ENCODE measurements at places on chromosomes 13 and 19.

GRCh38 chr13:110801044-110801443 is 87.5 kb downstream of the ING1 start:
- no peak for DNase-seq

DNA sequence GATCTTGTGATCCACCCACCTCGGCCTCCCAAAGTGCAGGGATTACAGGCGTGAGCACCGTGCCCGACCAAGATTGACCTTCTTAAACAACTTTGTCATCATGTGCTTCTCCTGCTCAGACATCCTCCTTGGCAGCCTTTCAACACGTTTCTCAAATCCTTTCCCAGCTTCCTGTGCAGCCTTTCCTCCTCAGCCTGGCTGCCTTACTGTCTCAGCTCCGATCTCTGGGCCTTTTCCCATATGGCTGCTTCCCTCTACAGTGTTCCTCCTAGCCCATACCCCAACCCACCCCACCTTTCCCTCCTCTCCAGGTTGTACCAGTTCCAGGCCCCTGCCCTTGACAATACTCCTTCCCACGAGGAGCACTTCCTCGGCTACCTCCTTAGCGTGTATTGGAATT is 7.2 kb downstream of the PHF11 start:
- DNase-seq = no peak

GRCh38 chr13:50518781-50519201 is 324.7 kb downstream of the DLEU7 start:
- peak; percentile 9 for DNase-seq

- DNase-seq = no peak
Measured at GRCh38 chr13:37187105-37187504, 81.6 kb upstream of the CSNK1A1L start.

DNA sequence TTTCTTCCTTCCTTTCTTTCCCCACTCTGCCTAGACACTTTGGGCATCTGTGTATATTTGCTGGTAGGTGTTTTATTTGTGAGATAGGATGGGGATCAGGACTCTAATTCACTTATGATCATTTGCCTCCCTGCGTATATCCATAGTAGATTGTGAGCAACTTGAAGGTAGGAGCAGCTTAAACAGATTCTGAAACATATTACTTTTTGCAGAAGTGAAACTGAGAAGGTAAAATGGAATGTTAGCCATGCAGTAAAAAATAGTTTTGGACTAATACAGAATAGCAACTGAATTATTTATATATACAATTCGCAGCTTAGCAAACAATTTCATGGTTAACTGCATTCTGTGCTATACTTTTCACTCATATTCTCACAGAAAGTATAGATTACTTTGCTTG is 38.7 kb downstream of the RNF6 start:
- no peak for DNase-seq

GRCh38 chr13:44257796-44258195 is 115.8 kb upstream of the SERP2 start:
- DNase-seq = no peak

DNA sequence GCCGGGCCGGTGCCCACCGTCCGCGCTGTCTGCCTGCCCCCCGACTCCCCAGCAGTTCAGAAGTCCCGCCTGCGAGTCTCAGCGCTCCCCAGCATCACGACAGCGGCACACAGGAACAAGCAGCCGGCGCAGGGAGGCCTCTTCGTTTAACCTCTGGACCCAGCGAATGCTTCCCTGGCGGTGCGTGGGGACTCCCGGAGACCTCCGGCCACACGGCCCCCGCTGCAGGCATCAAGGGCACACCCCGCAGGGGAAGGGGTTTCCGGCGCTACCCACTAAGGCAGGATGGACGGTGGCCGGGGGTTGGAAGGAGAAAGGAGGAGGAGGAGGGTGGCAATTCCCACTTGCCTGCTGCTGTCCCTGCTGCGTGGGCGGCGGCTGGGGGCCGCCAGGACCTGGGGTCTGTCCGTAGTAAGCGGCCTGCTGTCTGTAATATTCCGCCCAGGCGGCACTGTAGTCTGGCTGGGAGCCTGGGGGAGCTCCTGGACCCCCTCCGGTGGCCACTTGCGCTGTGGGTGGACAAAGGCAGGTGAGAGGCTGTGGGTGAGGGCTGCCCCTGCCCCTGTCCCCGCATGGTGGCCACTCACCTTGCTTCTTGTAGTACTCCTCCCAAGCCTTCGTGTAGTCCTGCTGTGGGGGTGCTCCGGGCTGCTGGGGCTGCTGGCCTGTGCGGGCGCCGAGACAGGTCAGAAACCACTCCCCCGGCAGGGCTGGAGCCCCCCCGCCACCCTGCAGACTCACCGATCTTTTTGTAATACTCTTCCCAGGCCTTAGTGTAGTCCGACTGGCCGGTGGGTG is 9.6 kb downstream of the KHSRP start:
- DNase-seq = no peak

DNA sequence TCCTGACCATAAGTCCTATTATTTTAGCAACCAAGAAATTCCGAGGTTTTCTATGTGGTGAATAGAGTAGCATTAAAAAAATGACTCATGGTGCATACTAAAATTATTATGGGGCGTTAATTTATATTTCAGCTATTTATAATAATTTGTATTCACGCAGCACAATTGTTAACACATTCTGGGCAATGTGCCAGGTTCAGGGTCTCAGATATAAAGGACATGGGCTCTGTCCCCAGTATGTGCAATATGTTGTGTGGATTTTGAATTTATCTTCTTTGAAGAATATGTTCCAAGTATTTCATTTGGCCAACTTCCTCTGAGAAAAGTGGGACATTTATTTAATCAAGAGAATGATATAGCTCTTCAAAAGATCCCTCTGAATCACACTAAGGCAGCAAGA is 1434.7 kb upstream of the PRR20A start:
- no peak for DNase-seq

DNA sequence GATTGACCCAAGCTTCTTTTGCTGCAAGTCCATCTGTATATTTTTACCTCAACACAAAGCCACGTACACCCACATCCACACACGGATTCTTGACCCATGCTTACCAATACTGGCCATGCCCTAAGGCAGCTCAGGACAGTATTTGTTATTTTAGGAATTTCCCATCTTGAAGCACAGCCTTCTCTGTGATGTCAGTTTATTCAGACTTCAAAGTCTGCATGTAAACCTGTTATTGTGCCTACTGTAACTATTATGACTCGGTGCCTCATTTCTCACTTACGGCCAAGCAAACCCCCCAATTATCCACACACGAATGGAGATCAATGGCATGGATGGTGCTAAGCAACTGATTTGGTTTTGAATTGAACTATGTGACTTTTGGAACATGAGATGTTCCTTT is 17.5 kb downstream of the CLDN10 start:
- no peak for DNase-seq

DNA sequence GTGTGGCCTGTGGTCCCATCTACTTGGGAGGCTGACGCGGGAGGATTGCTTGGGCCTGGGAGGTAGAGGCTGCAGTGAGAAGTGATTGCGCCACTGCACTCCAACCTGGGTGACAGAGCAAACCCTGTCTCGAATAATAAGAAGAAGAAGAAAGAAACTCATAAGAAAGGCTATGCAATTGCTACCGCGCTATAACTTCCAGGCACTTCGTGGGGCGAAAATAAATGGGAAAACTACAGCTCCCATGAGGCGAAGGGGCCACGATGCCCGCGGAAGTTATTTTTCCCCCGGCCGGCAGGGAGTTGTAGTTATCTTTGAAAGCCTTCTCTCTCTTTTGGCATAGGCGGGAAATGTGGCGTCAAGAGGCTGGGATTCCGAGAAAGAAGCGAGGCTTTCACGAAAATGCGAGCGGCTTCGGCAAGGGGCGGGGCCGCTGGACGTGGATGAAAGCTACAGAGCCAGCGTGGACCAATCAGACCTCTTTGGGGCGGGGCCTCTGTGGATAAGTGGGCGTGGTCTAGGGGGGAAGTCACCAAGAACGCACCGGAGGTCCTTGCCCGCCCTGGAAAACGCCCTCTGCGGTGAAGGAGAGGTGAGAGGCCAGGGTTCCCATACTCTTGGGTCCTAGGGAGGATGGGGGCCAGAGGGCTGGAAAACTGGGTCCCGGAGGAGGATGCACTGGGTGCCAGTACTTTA is at the start of gene NUCB1:
NUCB1 (plus strand) TSS at position 532 of the 696 bp plus-strand sequence. CDS start 485 bp downstream, outside the sequence.
- peak; percentile 99 for DNase-seq

GRCh38 chr13:107348925-107349324 is 781.0 kb upstream of the ARGLU1 start:
- DNase-seq = no peak

DNA sequence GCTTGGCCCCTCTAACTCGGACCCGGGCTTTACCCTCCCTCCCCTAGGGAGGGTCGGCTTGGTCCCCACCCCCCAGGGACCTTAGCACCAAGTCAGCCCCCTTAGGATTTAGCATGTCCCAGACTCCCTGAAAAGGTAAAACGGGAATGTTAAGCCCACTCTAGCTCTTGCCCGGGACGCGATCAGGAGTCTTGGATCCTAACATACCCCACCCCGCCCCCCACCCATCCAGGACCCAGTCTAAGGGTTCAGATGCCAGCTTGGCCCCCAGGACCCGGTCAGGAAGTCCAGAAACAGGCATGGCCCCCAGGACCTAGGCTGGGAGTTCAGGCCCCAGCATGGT is 437 bp downstream of the EPOR start:
- DNase-seq = no peak

DNA sequence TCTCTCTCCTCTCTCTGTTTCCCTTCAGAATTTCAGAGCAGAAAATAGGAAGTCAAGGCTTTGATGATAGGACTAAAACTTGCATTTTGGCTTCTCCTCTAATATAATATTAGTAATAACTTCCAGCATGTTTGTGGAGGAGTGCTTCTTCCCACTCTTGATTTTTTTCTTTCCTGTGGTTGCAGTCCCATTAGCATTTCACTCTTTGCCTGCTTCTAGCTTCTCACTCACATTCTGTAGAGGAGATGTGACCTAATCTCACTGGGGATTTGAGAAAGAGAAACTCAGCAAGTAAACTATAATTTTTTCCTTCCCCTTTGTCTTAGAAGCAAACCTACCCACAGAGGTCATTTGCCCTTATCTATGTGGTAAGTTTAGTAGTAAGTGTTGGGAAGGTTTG is 169.4 kb upstream of the HTR2A start:
- no peak for DNase-seq

GRCh38 chr19:17796013-17796837 is 1.3 kb downstream of the B3GNT3 start:
- no peak for DNase-seq

DNA sequence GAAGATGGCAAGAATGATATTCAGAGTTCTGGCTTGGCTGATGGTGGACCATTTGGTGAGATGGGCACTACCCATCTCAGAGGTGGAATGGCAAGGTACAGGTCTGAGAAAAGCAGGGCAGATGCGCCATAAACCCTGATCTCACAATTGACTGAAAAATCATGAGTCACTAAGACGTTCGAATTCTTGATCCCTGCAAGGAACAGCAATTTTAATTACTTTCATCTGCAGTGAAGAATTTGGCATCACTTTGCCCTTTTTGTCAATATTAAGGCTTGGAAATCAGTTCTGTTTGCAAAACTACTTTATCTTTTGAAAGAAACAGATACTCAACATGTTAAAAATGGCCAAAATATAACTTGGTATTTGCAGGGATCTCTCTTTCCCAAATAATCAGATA is 38.1 kb downstream of the HTR2A start:
- no peak for DNase-seq

DNA sequence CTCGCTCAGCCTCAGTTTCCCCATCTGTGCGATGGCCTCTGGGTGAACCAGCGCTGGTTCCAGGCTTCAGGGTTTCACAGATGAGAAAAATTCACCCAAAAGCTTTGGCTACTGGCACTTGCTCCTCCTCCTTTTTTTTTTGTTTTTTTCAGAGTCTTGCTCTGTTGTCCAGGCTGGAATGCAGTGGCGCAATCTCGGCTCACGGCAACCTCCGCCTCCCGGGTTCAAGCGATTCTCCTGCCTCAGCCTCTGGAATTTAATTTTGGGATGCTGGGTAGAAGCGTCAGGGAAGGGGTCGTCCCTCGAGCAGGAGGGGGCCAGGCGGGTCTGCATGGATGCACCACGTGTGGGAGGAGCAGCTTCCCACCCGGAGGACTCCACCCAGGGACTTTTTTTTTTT is 7.0 kb downstream of the PRSS57 start:
- DNase-seq = no peak

- DNase-seq = no peak
Measured at GRCh38 chr19:50792272-50793250, 2.3 kb downstream of the ACP4 start.

- no peak for DNase-seq
Measured at GRCh38 chr13:47499358-47500150, 501.5 kb downstream of the SUCLA2 start.

- no peak for DNase-seq
Measured at GRCh38 chr19:11651062-11651461, 53.8 kb downstream of the ZNF627 start.

DNA sequence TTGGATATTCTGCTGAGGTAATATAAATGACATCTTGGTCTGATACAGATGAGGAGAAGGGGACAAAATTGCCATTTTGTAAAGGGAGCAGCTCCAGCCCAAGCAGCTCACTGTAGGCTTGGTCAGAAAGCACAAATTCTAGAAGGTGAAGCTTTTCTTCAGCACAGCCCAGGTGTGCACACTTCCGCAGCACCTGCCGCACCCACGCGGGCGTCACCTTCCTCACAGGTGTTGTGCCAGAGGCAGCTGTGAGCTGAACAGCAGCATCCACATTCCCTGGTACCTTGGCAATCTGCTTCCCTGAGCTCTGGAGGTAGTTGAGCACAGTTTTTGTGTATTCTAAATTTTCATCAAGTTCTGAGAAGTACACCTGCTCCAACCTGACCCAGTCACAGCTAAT is 79.0 kb downstream of the SACS start:
- no peak for DNase-seq

- peak; percentile 55 for DNase-seq
Measured at GRCh38 chr13:101417043-101417406, 717 bp upstream of the NALCN start.

- no peak for DNase-seq
Measured at GRCh38 chr13:44465318-44465717, 91.7 kb downstream of the SERP2 start.

DNA sequence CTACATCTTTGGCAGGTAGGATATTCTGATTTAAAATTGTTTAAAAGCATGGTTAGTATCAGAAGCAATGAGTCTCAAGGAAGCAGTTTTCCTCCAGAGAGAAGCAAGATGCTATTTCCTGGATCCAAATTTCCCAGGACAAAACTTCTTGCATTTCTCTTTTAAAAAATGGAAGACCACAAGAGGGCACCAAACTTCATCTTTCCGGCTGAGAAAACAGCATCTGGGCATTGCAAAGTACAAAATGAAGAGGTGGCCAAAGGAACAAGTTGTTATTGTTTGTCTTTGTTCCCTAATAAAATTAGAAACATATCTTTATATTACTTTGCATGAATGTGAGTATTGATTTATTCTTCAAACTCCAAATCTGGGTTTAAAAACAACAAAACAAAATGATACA is 60.0 kb upstream of the LRCH1 start:
- no peak for DNase-seq

GRCh38 chr13:27806744-27807387 is 14.6 kb downstream of the GSX1 start:
- no peak for DNase-seq

DNA sequence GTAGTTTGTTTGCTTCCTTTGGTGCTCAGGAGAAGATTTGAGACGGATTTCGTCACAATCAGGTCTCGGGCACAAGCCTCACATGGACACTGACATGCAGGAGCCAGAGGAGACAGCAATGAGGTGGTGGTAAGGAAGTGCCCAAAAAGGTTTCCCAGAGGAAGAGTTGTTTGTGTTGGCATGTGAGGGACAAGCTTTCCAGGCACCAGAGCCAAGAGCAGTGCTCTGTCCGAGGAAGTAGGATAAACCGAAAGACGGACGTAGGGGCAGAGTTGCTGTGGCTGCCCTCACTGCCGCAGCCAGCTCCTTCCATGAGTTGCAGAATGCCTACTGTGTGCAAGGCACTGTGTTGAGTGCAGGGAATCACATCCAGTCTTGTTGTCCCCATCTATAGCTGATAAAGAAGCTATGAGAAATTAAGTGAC is 27.7 kb downstream of the SAE1 start:
- no peak for DNase-seq

GRCh38 chr19:7706188-7706954 is 4.4 kb upstream of the FCER2 start:
- DNase-seq = no peak

Data from head of caudate nucleus (tissue), 42 donors.